ENCODE measurements at places on chromosomes 13 and 19.

DNA sequence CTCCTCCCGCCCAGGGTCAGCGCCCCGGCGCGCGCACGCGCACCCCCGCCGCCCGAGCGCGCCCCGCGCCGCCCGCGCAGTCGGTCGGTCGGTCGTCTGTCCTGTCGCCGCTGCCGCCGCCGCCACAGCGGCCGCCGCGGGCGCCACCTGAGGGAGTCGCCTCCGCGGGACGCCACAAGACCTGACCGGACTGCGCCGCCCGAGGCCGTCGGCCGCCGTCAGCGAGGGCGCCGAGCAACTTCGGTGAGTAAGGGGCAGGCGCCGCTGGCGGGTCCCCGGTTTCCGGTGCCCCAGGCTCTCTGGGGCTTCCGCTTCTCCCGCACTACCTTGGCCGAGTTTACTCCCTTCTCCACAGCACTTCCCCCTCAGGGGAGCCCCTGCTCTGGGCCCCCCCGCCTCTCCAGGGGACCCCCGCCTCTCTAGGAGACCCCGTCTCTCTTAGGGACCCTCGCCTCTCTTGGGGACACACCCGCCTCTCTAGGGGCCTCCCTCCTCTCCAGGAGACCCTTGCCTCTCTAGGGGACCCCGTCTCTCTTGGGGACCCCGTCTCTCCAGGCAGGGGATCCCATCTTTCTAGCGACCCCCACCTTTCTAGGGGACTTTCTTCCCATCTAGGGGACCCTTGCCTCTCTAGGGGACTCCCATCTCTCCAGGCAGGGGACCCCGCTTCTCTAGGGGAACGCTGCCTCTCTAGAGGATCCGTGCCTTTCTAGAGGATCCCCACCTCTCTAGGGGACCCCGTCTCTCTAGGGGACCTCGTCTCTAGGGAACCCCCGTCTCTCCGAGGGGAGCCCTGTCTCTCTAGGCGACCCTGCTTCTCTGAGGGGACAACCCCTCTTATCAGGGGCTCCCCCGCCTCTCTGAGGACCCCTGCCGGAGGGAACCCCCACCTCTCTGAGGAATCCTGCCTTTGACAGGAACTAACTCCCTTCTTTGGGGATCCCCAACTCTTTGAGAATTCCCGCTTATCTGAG is 19.3 kb upstream of the GATAD2A start:
- peak; percentile 64 for DNase-seq

GRCh38 chr19:31073485-31074198 is 275.6 kb downstream of the TSHZ3 start:
- DNase-seq: no peak

DNA sequence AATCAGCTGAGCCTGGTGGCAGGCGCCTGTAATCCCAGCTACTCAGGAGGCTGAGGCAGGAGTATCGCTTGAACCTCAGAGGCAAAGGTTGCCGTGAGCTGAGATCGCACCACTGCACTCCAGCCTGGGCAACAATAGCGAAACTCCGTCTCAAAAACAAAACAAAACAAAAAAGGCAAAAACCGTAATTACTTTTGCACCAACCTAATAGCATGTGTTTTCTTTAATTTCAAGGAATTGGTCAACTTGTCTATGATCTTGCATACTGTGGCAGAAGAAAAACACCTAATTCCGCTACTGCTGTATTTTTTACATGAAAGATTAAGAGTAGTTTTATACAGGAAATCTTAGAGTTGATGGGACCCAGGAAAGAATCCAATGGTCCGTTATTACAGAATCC is 241.2 kb downstream of the COL4A1 start:
- no peak for DNase-seq

GRCh38 chr19:21483589-21484170 is 21.7 kb upstream of the ZNF429 start:
- DNase-seq: peak; percentile 64

GRCh38 chr13:78832461-78832860 is 173.5 kb upstream of the OBI1 start:
- no peak for DNase-seq

DNA sequence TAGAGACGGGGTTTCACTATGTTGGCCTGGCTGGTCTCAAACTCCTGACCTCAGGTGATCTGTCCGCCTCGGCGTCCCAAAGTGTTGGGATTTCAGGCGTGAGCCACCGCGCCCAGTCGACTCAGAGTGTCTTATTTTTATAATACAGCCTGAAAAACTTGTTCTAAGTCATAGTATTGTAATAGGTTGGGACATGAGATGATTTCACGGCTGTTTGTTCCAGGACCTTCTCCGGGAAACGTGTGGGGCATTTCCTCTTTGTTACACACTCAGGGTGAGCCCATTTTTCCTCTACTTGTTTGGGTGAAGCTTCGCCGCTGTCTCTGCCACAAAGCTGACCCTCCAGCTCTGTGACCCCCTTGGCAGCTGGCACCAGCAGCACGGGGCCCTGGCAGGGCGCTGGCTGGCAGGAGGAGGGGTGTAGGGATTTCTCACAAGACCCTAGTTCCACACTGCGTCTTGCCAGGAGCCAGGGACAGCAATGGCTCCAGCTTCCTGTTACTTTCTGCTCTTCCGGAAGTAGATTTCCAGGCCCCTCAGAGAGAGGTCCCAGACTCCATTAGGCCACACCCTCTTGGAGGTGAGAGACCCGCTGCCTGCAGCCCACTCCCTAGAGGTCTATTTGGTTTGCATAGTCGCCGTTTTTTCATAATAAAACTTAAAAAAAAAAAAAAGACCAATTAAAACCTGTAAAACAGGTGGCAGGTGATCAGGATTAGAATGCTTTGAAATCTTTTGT is 15.6 kb downstream of the FGF21 start:
- no peak for DNase-seq

- no peak for DNase-seq
These were observed 34.3 kb downstream of the ZNF473 start for GRCh38 chr19:50060107-50060506.

DNA sequence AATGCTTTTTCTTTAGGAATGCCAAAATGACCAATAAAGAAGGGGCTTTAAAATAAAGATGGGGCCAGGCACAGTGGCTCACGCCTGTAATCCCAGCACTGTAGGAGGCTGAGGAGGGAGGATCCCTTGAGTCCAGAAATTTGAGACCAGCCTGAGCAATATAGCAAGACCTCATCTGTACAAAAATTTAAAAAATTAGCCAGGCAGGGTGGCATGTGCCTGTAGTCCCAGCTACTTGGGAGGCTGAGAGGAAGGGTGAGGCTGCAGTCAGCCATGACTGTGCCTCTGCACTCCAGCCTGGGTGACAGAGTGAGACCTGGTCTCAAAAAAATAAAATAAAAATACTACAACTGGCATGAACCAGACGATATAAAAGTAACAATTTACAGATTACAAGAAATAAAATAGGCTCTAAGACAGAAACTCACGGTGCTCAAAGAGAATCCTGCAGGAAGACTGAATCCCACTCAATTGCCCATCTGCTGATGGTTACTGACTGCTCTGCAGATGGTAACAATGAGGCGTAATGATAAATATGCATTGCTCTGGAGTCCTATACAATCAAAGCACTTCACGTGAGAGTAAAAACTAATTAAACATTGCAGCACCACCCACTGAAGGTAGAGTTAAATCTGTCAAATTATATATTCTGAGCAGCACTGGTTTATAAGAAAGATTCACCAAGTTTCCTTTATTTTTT is 93.2 kb downstream of the LHFPL6 start:
- no peak for DNase-seq

DNA sequence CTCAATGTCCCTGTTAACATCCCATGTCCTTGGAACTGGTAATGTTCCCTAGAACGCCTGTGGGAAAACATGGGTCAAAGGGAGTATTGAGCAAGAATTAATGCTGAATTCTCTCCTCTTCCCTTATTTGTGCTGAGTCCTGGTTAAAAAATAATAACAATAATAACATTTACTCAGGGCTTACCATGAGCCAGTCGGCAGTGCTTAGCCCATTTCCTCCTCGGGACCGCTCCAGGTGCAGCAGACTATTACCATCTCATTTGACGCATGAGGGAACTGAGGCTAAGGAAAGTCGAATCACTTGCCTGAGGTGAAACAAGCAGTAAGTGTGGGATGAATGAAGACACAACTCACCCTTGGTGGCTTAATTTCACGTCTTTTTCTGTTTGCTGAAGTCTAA is 33.6 kb upstream of the SLC15A1 start:
- no peak for DNase-seq

DNA sequence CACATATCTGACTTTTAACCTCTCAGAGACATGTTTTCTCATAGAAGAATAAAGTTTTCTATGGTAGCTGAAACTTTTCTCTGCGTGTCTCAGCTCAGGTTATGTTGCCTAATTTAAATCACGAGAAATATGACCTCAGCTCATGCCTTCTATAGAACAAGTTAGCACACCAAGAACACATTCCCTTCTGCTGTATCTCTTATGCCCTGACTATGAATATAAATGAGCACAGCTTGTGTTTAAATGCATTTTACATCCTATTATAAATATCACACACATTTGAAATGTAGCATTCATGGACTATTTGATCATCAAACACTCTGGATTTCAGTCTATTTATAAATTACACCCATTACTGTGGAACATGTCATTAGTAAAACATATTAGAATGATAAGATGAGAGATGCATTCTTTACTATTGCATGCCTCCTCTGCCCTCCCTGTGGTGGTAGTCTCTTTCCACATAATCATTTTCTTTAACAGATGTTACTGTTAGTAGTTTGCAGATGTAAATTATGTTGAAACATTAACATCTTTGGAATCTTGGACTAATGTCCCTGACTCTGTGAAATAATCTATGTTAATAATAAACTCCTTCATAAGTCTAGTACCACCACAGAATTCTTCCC is 2044.9 kb upstream of the PCDH20 start:
- no peak for DNase-seq

- DNase-seq: no peak
These were observed 4.6 kb downstream of the ZNF444 start for GRCh38 chr19:56145698-56146097.

DNA sequence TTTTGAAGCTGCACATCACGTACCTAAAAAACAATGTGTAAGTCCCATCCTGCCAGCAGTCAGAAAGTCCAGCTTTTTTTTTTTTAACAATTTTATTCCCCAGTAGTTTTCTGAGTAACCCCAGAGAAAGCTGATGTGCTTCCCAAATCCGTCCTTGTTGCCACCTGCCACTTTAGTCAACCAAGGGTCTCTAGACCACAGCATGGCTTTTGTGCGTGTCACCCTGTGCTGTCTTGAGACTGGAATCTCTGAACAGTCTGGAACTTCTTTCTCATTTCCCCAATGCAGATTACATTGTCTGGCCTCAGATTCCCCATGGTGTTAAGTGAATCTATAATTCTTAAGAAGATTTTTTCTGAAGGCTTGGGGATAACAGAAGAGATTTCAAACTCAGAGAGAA is 289.2 kb upstream of the KLF12 start:
- no peak for DNase-seq

DNA sequence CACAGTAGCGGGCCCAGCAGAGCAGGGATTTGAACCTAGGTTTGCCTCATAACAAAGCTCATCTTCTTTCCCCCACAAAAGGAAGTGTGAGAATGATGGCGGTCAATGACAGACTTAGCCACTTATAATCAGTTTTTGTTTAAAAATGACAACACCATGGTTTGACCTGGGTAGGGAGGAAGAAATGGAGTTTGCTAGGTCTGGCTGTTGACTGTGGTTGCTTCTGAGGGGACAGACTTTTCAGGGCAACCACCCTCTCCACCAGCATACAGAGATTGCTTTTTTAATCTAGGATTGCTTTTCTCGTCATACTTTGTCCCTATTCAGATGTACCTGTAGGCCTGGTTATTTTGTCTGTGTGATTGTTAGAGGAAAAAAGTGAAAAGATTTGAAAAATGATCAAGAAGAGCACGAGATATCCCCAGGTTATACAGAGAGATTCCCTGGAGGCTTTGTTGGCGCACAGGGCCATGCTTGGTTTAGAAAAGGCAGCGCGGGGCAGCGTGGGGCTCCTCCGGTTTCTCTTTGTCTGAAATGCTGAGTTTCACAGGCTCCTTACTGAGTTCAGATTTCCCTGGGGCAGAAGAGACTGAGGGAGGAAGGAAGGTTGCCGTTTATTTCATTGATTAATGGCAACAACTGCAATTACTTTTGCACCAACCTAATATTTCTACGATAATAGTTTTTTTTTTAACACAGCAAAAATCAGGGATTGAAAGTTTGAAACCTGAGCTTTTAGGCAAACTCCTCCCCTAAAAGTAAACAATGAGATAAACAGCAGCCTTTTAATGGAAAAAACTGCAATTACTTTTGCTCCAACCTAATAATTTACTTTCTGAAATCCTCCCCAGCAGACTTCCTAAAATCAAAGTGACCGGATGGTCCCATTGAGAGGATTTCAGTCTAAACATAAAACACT is 97.0 kb upstream of the RNF113B start:
- DNase-seq: no peak

- no peak for DNase-seq
These were observed 50.0 kb upstream of the CEACAM21 start for GRCh38 chr19:41525989-41526388.

- no peak for DNase-seq
These were observed 1048.4 kb downstream of the SLITRK1 start for GRCh38 chr13:82833923-82834322.

DNA sequence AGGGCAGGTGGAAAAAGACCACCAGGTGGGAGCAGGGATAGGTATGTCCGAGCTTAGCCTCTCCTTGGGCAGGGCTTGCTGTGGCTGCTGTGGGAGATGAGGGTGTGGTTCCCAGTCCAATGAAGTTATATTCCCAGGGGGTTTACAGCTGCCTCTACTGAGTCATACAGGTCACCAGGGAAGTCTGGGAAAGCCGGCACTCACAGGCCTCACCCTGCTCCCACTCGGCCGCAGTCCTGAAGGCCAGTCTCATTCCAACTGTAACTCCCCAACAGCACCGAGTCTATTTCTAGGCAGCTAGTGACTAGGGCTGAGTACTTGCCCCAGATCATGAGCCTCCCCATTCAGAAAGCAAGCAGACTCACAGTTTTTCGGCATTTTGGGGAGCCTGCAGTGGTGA is 77.1 kb downstream of the FNDC3A start:
- DNase-seq: no peak

GRCh38 chr19:19366434-19367396 is 38.8 kb upstream of the GATAD2A start:
- DNase-seq: peak; percentile 77

DNA sequence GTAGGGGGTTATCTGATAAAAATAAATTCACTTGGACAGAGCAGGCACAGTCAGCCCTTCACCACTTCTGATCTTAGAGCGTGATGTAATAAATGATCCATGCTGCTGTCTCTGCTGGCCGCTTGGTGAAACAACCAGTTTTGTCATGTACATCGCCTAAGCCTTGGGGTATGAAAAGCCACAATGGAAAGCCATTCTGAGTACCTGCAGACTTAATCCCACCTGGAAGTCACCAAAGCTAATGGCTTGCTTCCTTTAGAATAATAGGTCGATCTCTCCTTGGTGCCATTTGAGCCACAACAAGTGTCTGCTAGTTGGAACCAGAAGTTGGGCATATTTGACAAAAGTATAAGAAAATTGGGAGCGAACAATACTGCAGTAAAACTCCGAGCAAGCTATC is 1649.7 kb upstream of the SPRY2 start:
- no peak for DNase-seq

- DNase-seq: no peak
These were observed 9.2 kb downstream of the RANBP3 start for GRCh38 chr19:5968431-5969373.
